Heart right ventricle (tissue), 16 donors: ENCODE measurements at places on chromosomes 4 and X.
A peak's percentile ranks its signal among the peaks of the same experiment; 100 is the strongest.

DNA sequence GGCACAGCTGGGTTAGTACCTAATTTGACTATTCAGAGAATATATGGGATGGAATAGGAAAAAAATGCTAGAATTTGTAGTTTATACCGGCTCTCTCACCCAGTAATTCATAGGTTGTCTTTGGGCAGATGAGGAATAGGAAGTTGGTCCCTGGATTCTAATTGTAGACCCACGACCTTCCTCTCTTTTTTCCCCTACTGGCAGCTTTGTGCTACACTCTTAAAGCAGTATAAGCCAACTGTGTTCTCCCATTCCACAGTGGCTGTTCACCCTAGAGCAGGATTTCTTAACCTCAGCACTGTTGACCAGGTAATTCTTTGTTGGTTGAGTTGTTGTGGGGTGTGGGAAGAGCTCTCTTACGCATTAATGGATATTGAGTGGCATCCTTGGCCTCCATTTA lies 92.9 kb downstream of the FNIP2 start:
- no peak overlapping the region for H3K27ac ChIP-seq
- H3K4me1 ChIP-seq, result no peaks in the 10 kb centered on the region
- no peak overlapping the region for H3K4me3 ChIP-seq
- no peaks in the 10 kb centered on the region for H3K36me3 ChIP-seq
- no peak for DNase-seq

GRCh38 chr4:70746179-70746839 lies 24.5 kb downstream of the RUFY3 start:
- H3K27me3 ChIP-seq, result no peaks in the 10 kb centered on the region
- DNase-seq, result no peak
- no peak overlapping the region for H3K4me3 ChIP-seq
- H3K27ac ChIP-seq, result no peak overlapping the region
- peaks cover 14% of the 10 kb centered on the region for H3K4me1 ChIP-seq
- H3K36me3 ChIP-seq, result no peaks in the 10 kb centered on the region

- no peaks in the 10 kb centered on the region for H3K36me3 ChIP-seq
- H3K27me3 ChIP-seq, result no peaks in the 10 kb centered on the region
- DNase-seq, result no peak
Observed at GRCh38 chr4:121740796-121741409, 24.1 kb downstream of the SMIM43 start.

- H3K27me3 ChIP-seq, result no peaks in the 10 kb centered on the region
- H3K4me3 ChIP-seq, result no peak overlapping the region
- DNase-seq, result peak; percentile 6
- H3K4me1 ChIP-seq, result peaks cover 9% of the 10 kb centered on the region
- H3K27ac ChIP-seq, result no peak overlapping the region
Observed at GRCh38 chr4:149933883-149934282, 118.2 kb upstream of the IQCM start.

DNA sequence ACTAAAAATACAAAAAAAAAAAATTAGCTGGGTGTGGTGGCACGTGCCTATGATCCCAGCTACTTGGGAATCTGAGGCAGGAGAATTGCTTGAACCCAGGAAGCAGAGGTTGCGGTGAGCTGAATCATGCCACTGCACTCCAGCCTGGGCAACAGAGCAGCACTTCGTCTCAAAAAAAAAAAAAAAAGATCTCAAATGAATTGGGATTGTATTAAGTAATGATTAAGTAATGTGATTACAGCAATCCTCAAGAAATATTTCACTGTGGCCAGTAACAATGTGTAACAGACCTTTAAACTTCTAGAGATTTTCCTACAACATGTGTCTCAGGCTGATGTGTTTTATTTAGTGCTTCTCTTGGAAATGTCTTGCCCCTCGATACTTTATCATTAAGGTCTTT lies 46.8 kb downstream of the PKD2 start:
- H3K27ac ChIP-seq, result no peak overlapping the region
- no peaks in the 10 kb centered on the region for H3K4me1 ChIP-seq
- no peaks in the 10 kb centered on the region for H3K36me3 ChIP-seq
- no peaks in the 10 kb centered on the region for H3K27me3 ChIP-seq
- H3K4me3 ChIP-seq, result no peak overlapping the region
- no peak for DNase-seq

DNA sequence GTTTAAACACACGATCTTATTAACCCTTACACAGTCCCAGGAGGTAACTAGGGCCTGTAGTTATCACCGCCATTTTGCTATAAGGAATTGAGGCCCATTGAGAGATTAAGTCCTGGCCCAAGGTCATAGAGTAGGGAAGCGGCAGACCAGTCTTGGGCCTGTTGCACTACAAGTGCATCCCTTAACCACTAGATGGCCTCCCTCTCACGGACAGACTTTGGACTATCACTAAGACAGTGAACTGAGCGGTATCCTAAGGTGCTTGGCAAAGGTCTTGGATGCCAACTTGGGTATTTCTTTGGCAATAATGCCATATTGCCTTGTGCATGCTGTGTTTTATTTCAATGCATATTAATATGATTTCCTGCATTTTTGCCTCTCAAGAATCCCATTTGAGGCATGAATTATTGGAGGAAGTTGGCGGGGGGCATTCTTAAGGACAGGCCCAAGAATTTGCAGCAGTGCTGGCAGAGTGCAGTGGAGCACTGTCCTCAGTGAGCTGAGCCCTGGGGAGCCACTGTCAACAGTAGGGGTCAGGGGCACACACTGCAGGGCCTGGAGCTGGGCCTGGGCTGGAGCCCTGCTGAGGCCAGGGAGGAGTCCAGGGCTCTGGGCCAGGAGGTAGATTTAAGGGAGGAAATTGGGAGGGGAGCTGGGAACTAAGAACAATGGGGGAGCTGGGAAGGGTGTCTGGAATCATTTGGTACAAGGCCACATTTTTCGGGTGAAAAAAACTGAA lies 147.4 kb downstream of the SMIM20 start:
- H3K27ac ChIP-seq, result no peak overlapping the region
- no peaks in the 10 kb centered on the region for H3K4me1 ChIP-seq

DNA sequence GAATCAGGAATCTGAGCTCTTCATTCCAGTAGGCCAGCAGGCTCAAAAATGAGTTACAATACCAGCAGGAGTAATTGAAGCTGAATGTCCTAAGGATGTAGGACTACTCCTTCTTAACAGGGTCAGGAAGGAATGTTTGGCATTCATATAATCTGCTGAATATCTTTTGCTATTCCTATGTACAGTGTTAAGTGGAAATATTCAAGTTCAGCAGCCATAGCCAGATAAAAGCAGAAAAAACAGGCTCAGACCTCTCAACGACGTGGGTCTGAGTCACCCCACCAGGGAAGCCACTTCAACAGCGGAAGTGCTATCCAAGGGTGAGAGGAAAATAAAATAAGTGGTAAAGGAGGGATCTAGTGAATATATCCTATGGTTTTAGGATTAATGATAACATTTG lies 577.0 kb downstream of the SPOCK3 start:
- DNase-seq, result no peak
- no peak overlapping the region for H3K4me3 ChIP-seq
- H3K4me1 ChIP-seq, result no peaks in the 10 kb centered on the region
- no peaks in the 10 kb centered on the region for H3K27me3 ChIP-seq

GRCh38 chr4:125573368-125573767 lies 258.6 kb downstream of the FAT4 start:
- H3K27me3 ChIP-seq, result no peaks in the 10 kb centered on the region
- H3K4me3 ChIP-seq, result no peak overlapping the region
- no peak overlapping the region for H3K27ac ChIP-seq
- H3K36me3 ChIP-seq, result no peaks in the 10 kb centered on the region

GRCh38 chr4:162644346-162644745 lies 480.5 kb upstream of the FSTL5 start:
- H3K27ac ChIP-seq, result no peak overlapping the region
- H3K4me3 ChIP-seq, result no peak overlapping the region
- DNase-seq, result no peak
- H3K36me3 ChIP-seq, result no peaks in the 10 kb centered on the region
- H3K4me1 ChIP-seq, result no peaks in the 10 kb centered on the region

GRCh38 chr4:153275380-153276276 lies 68.9 kb upstream of the MND1 start:
- H3K36me3 ChIP-seq, result no peaks in the 10 kb centered on the region
- no peak overlapping the region for H3K4me3 ChIP-seq
- H3K27ac ChIP-seq, result no peak overlapping the region
- DNase-seq, result no peak
- H3K4me1 ChIP-seq, result no peaks in the 10 kb centered on the region

GRCh38 chr4:84482564-84483563 lies 16.2 kb downstream of the NKX6-1 start:
- H3K4me1 ChIP-seq, result peaks cover 20% of the 10 kb centered on the region
- DNase-seq, result no peak
- H3K27ac ChIP-seq, result no peak overlapping the region

DNA sequence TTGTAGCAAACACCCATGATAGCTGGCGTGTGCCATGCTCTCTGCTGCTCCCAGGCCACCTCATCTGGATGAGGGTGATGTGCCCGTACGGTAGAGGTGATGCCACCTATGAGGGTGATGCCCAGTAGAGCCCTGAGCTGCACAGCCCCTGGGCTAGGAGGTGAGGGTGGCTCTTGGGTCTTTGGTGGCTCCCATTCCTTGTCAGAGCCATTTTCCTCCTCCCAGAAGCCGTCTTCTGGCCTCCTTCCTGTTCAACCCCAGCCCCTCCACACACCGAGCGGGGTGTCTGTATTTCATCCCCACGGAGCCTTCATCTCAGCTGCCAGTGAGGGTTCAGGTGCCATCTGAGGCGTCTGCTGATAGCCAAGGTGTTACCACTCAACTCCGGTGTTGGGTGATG lies 12.0 kb upstream of the TNIP2 start:
- no peak overlapping the region for H3K27ac ChIP-seq
- H3K4me1 ChIP-seq, result no peaks in the 10 kb centered on the region
- no peaks in the 10 kb centered on the region for H3K27me3 ChIP-seq
- no peak overlapping the region for H3K4me3 ChIP-seq

DNA sequence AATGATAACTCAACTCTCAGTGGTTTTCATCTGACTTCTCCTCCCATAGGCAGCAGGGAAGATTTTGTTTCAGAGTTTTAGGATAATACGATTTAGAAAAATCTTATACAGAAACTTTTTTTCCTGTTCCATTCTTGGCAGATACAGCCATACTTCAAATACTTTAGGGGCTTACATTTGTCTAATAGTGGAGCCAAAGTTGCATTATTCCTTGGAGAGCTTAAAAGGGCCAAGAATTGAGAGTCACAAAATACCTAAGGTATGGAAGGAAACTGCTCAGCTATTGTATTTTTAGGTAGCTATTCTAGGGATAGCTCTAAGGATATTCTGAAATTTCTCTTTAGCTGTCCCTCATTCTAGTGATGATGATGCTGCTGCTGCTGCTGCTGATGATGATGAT lies 132.9 kb upstream of the PTCHD1 start:
- H3K27me3 ChIP-seq, result no peaks in the 10 kb centered on the region
- no peak overlapping the region for H3K27ac ChIP-seq
- no peaks in the 10 kb centered on the region for H3K36me3 ChIP-seq
- no peak overlapping the region for H3K4me3 ChIP-seq
- no peaks in the 10 kb centered on the region for H3K4me1 ChIP-seq
- no peak for DNase-seq

DNA sequence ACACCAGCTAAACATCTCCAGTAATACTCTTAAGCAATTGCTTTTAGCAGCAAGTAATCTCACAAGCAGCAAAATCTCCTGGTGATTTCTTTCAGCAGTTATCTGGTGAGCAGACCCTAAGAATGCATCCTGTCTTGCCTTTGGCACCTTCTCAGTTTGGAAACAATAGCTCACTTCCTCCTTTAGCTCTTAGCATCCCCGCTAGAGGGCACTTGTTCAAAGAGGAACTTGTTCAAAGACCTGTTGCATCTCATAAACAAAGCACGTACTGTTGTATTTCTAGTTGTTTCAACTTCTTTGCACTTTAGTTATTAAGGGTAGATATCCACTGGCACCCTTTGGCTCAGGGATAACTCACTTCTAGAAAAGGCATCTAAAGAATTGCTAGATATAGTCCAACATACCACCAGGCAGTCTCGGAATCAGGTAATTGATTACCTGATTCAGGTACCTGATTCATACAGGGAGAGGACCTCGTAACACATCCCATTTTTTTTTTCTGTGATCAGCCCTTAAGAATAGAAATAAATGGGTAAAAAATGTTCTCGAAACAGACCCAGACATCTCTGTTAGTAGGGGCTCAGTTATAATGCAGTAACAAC lies 81.9 kb upstream of the QRFPR start:
- peak; percentile 70 for DNase-seq
- no peak overlapping the region for H3K27ac ChIP-seq
- H3K4me3 ChIP-seq, result no peak overlapping the region
- H3K27me3 ChIP-seq, result no peaks in the 10 kb centered on the region

DNA sequence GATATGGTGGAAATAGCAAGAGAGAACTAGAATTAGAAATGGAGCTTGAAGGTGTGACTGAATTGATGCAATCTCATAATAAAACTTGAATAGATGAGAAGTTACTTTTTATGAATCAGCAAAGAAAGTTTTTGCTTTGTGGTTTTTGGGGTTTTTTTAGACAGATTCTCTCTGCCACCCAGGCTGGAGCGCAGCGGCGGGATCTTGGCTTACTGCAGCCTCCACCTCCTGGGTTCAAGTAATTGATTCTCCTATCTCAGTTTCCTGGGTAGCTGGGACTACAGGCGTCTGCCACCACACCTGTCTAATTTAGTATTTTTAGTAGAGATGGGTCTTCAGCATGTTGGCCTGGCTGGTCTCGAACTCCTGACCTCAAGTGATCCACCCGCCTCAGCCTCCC lies 23.7 kb upstream of the NEIL3 start:
- H3K27ac ChIP-seq, result no peak overlapping the region
- no peaks in the 10 kb centered on the region for H3K36me3 ChIP-seq
- no peaks in the 10 kb centered on the region for H3K27me3 ChIP-seq
- no peak for DNase-seq
- H3K4me1 ChIP-seq, result no peaks in the 10 kb centered on the region
- no peak overlapping the region for H3K4me3 ChIP-seq

DNA sequence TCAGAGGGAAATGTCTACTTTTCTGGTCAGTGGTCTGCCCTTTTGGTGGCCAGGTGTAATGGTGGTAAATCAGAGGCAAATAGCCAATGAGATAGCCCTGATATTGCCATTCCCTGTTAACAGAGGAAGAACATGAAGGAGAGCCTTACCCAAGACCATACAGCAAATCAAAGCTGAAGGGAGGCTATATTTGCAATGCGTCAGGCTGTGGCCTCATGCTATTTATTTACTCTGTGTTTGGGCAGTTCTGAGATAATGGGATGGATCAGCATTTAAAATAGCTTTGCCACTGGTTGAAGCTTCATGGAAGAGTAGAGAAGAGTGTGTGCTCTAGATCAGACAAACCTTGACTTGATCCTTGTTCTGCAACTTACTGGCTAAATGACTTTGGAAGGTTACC lies 73.3 kb upstream of the MAML3 start:
- no peaks in the 10 kb centered on the region for H3K4me1 ChIP-seq
- no peak overlapping the region for H3K27ac ChIP-seq
- H3K4me3 ChIP-seq, result no peak overlapping the region

GRCh38 chr4:28421221-28421620 lies 1560.6 kb downstream of the STIM2 start:
- H3K27ac ChIP-seq, result no peak overlapping the region
- H3K4me1 ChIP-seq, result no peaks in the 10 kb centered on the region
- H3K36me3 ChIP-seq, result no peaks in the 10 kb centered on the region
- H3K4me3 ChIP-seq, result no peak overlapping the region
- DNase-seq, result no peak

- H3K27ac ChIP-seq, result no peak overlapping the region
- no peak overlapping the region for H3K4me3 ChIP-seq
- no peak for DNase-seq
- H3K4me1 ChIP-seq, result no peaks in the 10 kb centered on the region
Observed at GRCh38 chrX:9355739-9356138, 109.1 kb upstream of the TBL1X start.

GRCh38 chr4:168917138-168917779 lies 92.8 kb downstream of the CBR4 start:
- H3K27ac ChIP-seq, result no peak overlapping the region
- H3K36me3 ChIP-seq, result peaks cover 33% of the 10 kb centered on the region
- DNase-seq, result no peak
- no peak overlapping the region for H3K4me3 ChIP-seq
- no peaks in the 10 kb centered on the region for H3K27me3 ChIP-seq
- peaks cover 28% of the 10 kb centered on the region for H3K4me1 ChIP-seq
